ENCODE measurements at places on chromosomes 4 and X. TPM values are rescaled to one million over a fixed set of nuclear protein-coding genes. Genes with fewer than 3 reads are reported as not detected.

SLC25A43 gene
- 19.0 TPM for total RNA-seq

TMEM156 gene
- total RNA-seq = 0.32 TPM

CYTL1 gene
- total RNA-seq = 0.44 TPM

ADH1A gene
- total RNA-seq = 2.3 TPM

TRAM1L1 gene
- 3.1 TPM for total RNA-seq

TBC1D8B gene
- total RNA-seq = 7.9 TPM

GLUD2 gene
- total RNA-seq = 2.8 TPM

TLR3 gene
- 7.4 TPM for total RNA-seq

RAB9B gene
- total RNA-seq = 1.3 TPM

DACH2 gene
- total RNA-seq = not detected

STBD1 gene
- 7.3 TPM for total RNA-seq

ZNF711 gene
- total RNA-seq = 14.5 TPM

ETDA gene
- not detected for total RNA-seq

TMPRSS11A gene
- not detected for total RNA-seq

ADH7 gene
- not detected for total RNA-seq

ATP2B3 gene
- not detected for total RNA-seq

GLA gene
- total RNA-seq = 43.0 TPM

PRRG3 gene
- 1.8 TPM for total RNA-seq

SOD3 gene
- 77.3 TPM for total RNA-seq

NELFA gene
- 18.4 TPM for total RNA-seq

GPAT3 gene
- total RNA-seq = 7.6 TPM

PASD1 gene
- not detected for total RNA-seq

FAM241A gene
- 7.5 TPM for total RNA-seq

TMPRSS11B gene
- total RNA-seq = not detected

HHIP gene
- total RNA-seq = under 0.01 TPM
